ENCODE measurements at places on chromosomes 2 and 18. TPM values are rescaled to one million over a fixed set of nuclear protein-coding genes. Genes with fewer than 3 reads are reported as not detected.

Gene CPO
- not detected for total RNA-seq

Gene OSGEPL1
- 7.6 TPM for total RNA-seq

Gene HOXD4
- total RNA-seq: not detected

Gene SOX11
- total RNA-seq: 21.8 TPM

Gene MPP4
- total RNA-seq: not detected

Gene ABCB11
- total RNA-seq: not detected

Gene CD8B2
- not detected for total RNA-seq

Gene CHRND
- not detected for total RNA-seq

Gene CHST9
- not detected for total RNA-seq

Gene AAMP
- 116 TPM for total RNA-seq

Gene ADD2
- total RNA-seq: 0.88 TPM

Gene ZNF385B
- not detected for total RNA-seq

Gene WIPF1
- total RNA-seq: 16.7 TPM

Gene VAMP8
- 3.2 TPM for total RNA-seq

Gene CRYGD
- total RNA-seq: not detected

Gene MBD1
- 63.9 TPM for total RNA-seq

Gene NAT8
- total RNA-seq: not detected

Gene C2orf78
- total RNA-seq: not detected

Gene ALPI
- not detected for total RNA-seq

Gene WDR35
- 10.1 TPM for total RNA-seq

Gene ZSWIM2
- total RNA-seq: not detected

Gene UGT1A3
- total RNA-seq: not detected

Gene C2orf81
- 2.1 TPM for total RNA-seq

Gene VWC2L
- total RNA-seq: not detected

All from epithelial cell of alveolus of lung (primary cell).